ENCODE measurements at places on chromosomes 13 and 19.

DNA sequence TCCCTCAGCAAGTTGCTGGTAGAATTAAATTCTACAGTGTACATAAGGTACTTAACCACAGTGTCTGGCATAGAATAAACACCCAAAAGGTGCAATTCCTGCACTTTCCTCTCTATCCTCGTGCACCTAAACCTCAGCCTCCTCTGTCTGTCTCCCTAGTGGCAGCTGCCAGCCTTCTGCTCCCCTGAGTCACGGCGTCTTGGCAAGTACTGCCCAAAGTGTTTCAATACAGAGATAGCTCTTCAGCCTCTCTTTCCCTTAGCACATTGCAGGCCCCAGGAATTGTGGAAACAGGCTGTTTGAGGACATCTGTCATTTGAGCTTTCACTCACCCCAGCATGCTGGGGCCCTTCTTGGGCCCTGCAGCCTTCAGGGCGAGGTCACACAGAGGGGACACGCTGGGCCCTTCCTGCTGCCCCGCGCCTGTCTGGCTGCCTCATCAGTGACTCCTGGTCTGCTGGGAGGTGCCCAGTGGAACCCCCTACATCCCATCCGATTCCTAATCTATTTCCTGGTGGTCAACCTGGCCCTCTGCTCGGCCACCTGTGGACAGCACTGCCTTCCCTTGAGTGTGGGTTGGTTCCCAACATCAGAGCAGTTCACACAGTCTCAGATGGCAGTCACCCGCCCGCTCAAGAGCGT lies 19.3 kb downstream of the COL4A2 start:
- no peak for DNase-seq

GRCh38 chr19:41799444-41800000 lies 3.1 kb downstream of the CEACAM3 start:
- no peak for DNase-seq

DNA sequence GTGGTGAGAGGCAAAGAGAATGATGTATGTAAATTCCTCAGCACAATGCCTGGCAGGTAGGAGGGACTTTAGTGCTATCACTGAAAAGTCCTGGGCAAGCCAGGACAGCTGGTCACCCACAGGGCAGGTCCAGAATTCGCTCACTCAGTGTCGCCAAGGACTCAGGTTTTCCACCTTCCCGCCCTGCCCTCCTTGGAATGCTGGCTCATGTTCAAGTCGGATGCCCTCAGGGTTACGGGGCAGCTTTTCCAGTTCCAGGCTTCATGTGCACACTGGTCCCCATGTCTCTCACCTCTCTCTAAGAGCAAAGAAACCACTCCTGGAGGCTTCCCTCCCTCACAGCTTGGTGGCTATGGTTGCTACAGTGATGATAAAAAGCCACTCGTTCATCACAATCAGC lies 24.8 kb upstream of the NAXD start:
- no peak for DNase-seq

- DNase-seq = no peak
Measured at GRCh38 chr19:17220207-17220758, 5.1 kb downstream of the USE1 start.

DNA sequence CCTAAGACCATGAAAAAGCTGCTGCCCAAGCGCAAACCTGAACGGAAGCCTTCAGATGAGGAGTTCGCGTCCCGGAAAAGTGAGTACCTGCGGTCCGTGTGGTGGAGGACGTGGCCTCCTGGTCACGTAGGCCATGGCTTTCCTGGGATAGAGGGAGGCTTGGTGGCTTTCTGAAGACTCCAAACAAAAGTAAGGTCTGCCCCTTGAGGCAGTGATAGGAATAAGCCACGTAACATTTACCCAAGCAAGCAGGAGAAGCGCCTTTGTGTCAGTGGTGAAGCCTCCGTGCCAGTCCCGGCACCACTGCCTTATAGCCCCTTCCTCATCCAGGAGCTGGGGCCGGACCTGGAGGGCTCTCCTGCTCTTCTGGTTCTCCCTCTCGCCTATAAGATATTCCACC lies 34.3 kb upstream of the TEX29 start:
- no peak for DNase-seq

DNA sequence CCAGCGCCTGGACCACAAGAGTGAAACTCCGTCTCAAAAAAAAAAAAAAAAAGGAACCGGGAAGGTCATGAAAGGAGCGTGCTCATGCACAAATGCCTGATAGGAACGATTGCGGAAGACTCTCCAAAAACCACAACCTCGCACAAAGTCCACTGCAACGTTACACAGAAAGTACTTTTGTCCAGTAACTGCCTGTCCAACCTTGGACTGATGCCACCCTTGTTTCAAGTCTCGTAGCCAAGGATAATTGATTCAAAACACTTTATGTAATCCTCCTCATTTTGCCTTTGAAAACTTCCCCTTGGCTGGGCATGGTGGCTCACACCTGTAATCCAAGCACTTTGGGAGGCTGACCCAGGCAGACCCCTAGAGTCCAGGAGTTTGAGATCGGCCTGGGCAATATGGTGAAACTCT lies 13.7 kb downstream of the LGALS7 start:
- DNase-seq = no peak
